ENCODE measurements at places on chromosomes 4 and X. TPM values are rescaled to one million over a fixed set of nuclear protein-coding genes. Genes with fewer than 3 reads are reported as not detected.

GRCh38 chr4:150181536-150181935, 103.3 kb downstream of the DCLK2 start:
- H3K4me1 ChIP-seq, result no peaks in the 10 kb centered on the region
- H3K27ac ChIP-seq, result no peak overlapping the region
- no peak for DNase-seq
- no peak overlapping the region for H3K4me3 ChIP-seq
- no peaks in the 10 kb centered on the region for H3K36me3 ChIP-seq
- H3K27me3 ChIP-seq, result peaks cover 20% of the 10 kb centered on the region

DNA sequence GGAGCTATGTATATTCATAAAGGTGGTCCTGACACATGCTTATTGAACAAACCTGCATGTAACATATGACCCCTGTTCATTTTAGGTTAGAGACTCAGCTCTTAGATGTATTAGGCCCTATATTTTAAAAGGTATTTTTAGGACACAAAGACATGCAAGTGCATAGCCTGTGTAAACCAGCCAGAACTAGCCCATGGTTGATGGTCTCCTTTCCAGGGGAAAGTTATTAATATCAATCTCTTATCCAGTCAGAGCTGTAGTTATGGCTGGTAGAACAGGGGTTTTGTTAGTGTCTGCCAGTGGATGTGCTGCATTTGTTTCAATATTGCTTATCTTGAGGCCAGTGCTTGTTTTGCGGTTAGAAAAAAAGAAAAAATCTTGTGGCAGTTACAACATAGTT, 488.6 kb downstream of the KCTD8 start:
- no peaks in the 10 kb centered on the region for H3K4me1 ChIP-seq
- no peaks in the 10 kb centered on the region for H3K36me3 ChIP-seq
- DNase-seq, result no peak
- no peak overlapping the region for H3K27ac ChIP-seq
- H3K4me3 ChIP-seq, result no peak overlapping the region

DNA sequence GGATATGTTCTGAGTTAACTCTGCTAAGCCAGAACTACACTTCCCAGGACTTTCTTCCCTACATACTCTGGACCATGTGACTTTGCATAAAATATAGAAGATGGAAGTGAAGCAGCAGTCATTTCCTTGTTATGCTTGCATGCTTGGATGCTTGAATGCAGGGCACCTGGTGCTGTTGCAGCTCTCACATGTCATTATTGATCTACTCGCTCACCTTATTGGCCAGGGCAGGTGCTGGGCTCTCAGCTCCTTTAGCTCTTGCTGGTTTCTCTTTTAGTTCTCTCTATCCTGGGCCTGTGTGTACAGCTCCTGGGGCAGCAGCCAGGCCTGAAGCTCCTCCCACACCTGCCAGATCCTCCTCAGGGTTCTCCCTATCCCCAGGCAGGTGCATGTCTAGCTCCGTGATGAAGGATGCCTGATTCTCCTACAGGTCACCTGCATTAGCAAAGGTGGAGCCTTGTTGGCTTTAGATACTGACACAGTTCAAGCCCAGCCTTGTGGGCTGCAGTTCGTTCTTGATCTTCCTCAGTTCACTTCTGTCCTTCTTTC, 53.3 kb downstream of the MED28 start:
- DNase-seq, result no peak
- no peak overlapping the region for H3K4me3 ChIP-seq
- no peak overlapping the region for H3K27ac ChIP-seq
- peaks cover 14% of the 10 kb centered on the region for H3K27me3 ChIP-seq
- H3K4me1 ChIP-seq, result no peaks in the 10 kb centered on the region

DNA sequence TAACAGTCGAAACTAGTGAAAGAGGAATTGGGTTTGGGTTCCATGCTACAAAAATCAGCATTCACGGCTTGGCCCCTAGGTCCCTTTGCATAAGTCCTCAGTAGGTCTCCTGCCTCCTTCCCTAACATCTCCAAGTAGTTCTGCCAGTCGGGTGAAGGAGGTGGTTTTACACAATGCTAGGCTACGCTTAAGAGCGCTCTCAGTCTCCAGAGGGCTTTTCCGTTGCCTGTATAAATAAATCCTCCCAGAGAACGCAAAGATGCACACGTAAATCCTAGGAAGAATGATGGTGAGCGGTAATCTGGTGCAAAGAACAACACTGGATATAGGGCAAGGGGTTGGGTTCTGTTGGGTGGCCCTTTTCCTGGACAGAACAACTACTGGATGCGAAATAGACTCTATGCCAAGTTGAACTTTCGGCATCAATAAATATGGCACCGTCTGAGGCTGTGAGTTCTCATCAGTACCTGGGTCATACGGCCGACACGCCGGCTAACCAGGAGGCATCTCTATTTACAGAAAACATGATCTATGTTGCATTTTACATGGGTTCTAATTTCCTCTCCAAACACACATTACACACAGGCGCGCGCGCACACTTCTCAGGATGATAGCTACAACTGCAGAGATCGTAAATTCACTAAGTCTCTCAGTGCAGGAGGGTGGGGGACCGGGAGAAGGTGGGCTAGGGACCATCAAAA, 1.3 kb downstream of the CAMK2D start:
- peaks cover 43% of the 10 kb centered on the region for H3K4me1 ChIP-seq
- peaks cover 27% of the 10 kb centered on the region for H3K36me3 ChIP-seq
- peak overlapping the region; percentile 93 for H3K27ac ChIP-seq
- peak overlapping the region; percentile 89 for H3K4me3 ChIP-seq
- DNase-seq, result peak; percentile 53

DCAF4L1 gene
- 0.17 TPM for total RNA-seq

GRCh38 chrX:26778320-26778888, 562.4 kb downstream of the MAGEB5 start:
- H3K4me3 ChIP-seq, result no peak overlapping the region
- H3K36me3 ChIP-seq, result no peaks in the 10 kb centered on the region
- DNase-seq, result no peak
- H3K27me3 ChIP-seq, result no peaks in the 10 kb centered on the region
- no peaks in the 10 kb centered on the region for H3K4me1 ChIP-seq
- H3K27ac ChIP-seq, result no peak overlapping the region

DNA sequence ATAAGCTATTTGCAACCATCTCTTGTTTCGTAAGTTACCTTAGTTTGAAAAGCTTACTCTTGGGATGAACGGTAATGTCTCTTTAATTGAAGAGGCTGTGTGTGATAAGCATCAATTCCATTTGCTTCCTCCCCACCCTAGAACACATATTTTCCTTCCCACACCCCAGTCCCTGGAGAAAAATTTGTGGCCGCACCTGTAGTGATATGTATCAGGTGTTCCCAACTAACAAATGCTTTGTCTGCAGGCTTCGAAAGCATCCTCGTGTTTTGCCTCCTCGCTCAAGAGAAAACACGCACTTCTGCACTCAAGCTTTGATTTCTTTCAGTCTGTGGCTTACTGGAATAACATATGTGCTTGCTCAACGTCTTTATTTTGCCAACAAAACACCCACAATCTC, 143.8 kb upstream of the OTUD4 start:
- no peaks in the 10 kb centered on the region for H3K36me3 ChIP-seq
- no peak overlapping the region for H3K27ac ChIP-seq
- peaks cover 11% of the 10 kb centered on the region for H3K27me3 ChIP-seq
- no peak for DNase-seq
- no peaks in the 10 kb centered on the region for H3K4me1 ChIP-seq
- H3K4me3 ChIP-seq, result no peak overlapping the region

DNA sequence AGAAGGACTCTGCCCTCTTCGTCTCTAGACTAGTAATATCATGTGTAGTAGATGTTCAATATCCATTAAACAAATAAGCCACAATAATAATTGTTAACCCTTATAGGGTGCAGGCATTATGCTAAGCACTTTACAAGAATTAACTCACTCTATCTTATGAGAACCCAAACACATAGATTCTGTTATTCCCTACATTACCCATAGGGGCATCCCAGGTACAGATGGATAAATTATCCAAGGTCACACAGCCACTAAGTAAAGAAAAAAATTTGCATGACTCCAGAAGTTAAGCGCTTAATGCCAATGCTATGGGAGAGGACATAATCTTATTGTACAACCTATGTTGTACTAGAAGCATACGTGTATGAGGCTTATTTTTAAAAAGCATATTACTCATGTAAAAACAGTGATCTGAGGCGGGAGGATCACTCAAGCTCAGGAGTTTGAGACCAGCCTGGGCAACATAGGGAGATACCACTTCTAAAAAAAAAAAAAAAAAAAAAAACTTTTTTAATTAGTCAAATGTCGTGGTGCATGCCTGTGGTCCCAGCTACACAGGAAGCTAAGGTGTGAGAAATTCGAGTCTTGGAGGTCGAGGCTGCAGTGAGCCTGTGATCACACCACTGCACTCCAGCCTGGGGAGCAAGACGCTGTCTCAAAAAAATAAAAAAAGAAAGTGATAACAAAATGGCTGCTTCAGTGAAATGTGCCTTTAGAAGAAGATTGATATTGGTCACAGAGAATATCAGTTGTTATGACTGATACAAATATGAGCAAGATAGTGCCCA, 13.6 kb downstream of the LDB2 start:
- no peak overlapping the region for H3K4me3 ChIP-seq
- no peaks in the 10 kb centered on the region for H3K36me3 ChIP-seq
- H3K27ac ChIP-seq, result no peak overlapping the region
- H3K4me1 ChIP-seq, result no peaks in the 10 kb centered on the region
- DNase-seq, result no peak
- H3K27me3 ChIP-seq, result no peaks in the 10 kb centered on the region

ARMCX4 gene
- total RNA-seq, result 6.3 TPM

GRCh38 chrX:150649096-150649870, 43.9 kb upstream of the MTMR1 start:
- H3K36me3 ChIP-seq, result peaks cover 17% of the 10 kb centered on the region
- no peak overlapping the region for H3K4me3 ChIP-seq
- H3K27me3 ChIP-seq, result no peaks in the 10 kb centered on the region
- H3K27ac ChIP-seq, result peak overlapping the region; percentile 59

- no peak for DNase-seq
- H3K27ac ChIP-seq, result no peak overlapping the region
- H3K27me3 ChIP-seq, result no peaks in the 10 kb centered on the region
Measured at GRCh38 chr4:151052785-151053184, 37.7 kb upstream of the LRBA start.

GRCh38 chr4:62670514-62670913, 1470.4 kb downstream of the ADGRL3 start:
- H3K27me3 ChIP-seq, result no peaks in the 10 kb centered on the region
- no peaks in the 10 kb centered on the region for H3K36me3 ChIP-seq
- no peak overlapping the region for H3K27ac ChIP-seq
- no peaks in the 10 kb centered on the region for H3K4me1 ChIP-seq

- DNase-seq, result no peak
- H3K4me1 ChIP-seq, result peaks cover 26% of the 10 kb centered on the region
- peaks cover 13% of the 10 kb centered on the region for H3K36me3 ChIP-seq
Measured at GRCh38 chr4:147943159-147943638, 211.3 kb downstream of the ARHGAP10 start.

DNA sequence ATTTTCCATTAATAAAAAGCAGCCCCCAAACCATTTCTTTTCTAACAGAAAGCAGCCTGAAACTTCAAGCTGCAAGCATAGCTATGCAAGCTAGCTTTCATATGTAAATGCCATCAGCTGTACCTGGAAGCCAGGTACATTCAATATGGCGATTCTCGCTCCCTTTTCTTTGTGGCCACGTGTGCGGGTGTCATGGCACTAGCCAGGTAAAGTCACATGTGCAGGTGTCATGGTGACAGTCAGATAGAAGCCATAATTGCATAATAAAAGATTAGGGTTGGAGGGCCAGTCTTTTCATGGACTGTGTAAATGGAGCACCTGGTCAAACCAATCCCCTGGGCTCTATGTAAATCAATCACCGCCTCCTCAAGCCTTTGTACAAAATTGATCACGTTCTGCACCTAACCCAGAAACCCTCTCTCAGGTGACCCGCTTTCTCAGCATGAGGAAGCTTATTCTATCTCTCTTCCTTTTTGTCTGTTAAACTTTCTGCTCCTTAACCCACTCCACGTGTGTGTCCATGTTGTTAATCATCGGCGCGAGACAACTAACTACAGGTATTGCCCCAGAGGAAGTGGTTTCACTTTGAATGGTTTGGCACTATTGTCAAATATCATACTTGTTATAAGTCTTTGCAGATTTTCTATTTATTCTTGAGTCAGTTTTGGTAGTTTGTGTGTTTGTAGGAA, 18.0 kb upstream of the RHOXF2 start:
- no peak overlapping the region for H3K4me3 ChIP-seq
- no peaks in the 10 kb centered on the region for H3K27me3 ChIP-seq
- DNase-seq, result no peak
- no peaks in the 10 kb centered on the region for H3K36me3 ChIP-seq

FAM184B gene
- not detected for total RNA-seq

- H3K4me1 ChIP-seq, result peaks cover 16% of the 10 kb centered on the region
- H3K27ac ChIP-seq, result peak overlapping the region; percentile 11
- no peaks in the 10 kb centered on the region for H3K36me3 ChIP-seq
Measured at GRCh38 chr4:154164931-154165839, 326.4 kb downstream of the DCHS2 start.

- peaks cover 31% of the 10 kb centered on the region for H3K4me1 ChIP-seq
- no peaks in the 10 kb centered on the region for H3K36me3 ChIP-seq
- H3K27me3 ChIP-seq, result peaks cover 43% of the 10 kb centered on the region
- no peak overlapping the region for H3K27ac ChIP-seq
- H3K4me3 ChIP-seq, result no peak overlapping the region
- DNase-seq, result no peak
Measured at GRCh38 chrX:375181-376036, 11.3 kb downstream of the PPP2R3B start.

FREM3 gene
- not detected for total RNA-seq

SPANXD gene
- not detected for total RNA-seq

DNA sequence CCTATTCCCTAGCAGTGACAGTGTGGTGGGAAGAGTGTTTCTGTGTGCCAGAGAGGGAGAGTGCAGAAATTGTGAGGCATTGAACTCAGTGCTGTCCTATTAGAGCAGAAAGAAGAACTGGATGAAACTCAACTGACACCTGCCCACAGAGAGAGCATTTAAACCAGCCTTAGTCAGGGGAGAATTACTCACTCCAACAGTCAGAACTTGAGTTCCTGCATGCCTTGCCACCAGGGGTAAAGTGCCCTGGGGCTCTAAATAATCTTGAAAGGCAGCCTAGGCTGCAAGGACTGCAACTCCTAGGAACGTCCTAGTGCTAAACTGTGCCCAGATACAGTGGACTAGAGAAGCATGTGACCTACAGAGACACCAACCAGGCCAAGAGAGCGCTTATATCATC, 12.8 kb downstream of the CYSLTR1 start:
- no peak overlapping the region for H3K27ac ChIP-seq
- no peaks in the 10 kb centered on the region for H3K27me3 ChIP-seq
- H3K4me3 ChIP-seq, result no peak overlapping the region
- H3K36me3 ChIP-seq, result no peaks in the 10 kb centered on the region
- H3K4me1 ChIP-seq, result peaks cover 53% of the 10 kb centered on the region
- DNase-seq, result peak; percentile 47

- H3K4me3 ChIP-seq, result no peak overlapping the region
- no peak overlapping the region for H3K27ac ChIP-seq
- no peak for DNase-seq
Measured at GRCh38 chrX:26851981-26852380, 611.2 kb downstream of the PPP4R3C start.

- no peaks in the 10 kb centered on the region for H3K36me3 ChIP-seq
- peaks cover 30% of the 10 kb centered on the region for H3K27me3 ChIP-seq
- H3K4me1 ChIP-seq, result no peaks in the 10 kb centered on the region
- no peak overlapping the region for H3K27ac ChIP-seq
- no peak overlapping the region for H3K4me3 ChIP-seq
- no peak for DNase-seq
Measured at GRCh38 chr4:76894537-76895255, 3.2 kb downstream of the SOWAHB start.

Measured in activated CD4-positive, alpha-beta memory T cell treated with anti-CD3 and anti-CD28 coated beads for 36 hours (primary cell).